Activated effector memory CD4-positive, alpha-beta T cell treated with anti-CD3 and anti-CD28 coated beads, Interleukin-2, amount 50 U/mL, for 16 hours (primary cell): ENCODE measurements at places on chromosomes 7 and 10.

DNA sequence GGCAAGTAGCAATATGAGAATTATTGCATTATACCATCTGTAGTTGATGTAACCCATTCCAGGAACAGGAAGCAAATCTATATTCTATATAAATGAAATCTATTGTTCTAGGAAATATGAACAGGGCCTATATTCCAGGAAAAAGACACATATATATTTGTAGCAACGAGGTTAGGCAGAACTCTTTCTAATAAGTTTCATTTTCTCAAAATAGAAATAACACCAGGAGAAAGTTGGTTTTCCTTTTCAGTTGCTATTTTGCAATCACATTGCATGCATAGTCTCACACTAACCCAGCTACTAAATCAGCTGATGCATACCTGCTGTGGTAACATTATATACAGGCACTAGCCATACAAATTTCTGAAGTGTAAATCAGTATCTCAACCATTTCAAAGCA, 6.2 kb upstream of the IFIT2 start:
- DNase-seq = no peak

DNA sequence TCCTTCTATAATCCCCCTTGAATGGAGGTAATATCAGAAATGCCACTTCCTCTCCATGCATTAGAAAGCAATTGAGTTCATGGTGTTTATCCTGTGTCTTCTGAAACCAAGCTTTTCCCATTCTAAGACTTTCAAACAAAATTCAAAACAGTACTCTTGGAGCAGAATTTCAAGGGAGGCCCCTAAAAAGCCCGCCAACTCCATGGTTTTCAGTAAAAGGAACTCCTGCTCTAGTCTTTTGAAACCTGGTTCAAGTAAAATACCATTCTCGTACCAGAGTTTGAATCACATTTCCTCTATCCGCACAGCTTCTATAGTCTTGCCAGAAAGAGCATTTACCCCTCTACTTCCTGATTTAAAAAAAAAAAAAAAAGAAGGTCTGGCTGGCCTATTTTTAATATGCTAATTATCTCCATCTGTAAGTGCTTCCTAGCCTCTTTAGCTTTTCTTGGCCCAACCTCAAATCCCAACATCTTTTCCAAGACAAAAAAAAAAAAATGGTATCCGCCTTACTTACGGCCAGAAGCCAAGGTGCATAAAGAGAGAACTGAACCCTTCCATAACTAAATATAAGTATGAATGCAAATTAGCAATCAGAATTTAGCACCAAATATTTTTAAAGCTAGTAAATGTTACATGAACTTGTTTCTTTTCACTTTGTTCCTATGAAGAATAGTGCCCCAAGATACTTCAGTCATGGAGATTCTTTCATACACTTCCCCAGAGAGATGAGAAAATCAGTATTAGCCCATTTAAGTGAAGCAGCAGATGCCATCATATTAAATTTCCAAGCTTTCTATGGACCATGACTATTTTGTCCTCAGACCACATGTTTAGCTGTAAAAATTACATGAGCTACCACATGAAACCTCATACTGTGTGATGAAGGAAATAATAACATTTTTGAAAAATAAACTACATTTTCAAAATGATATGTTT, 199.9 kb upstream of the FAM3C start:
- DNase-seq = no peak

- no peak for DNase-seq
Observed at GRCh38 chr10:15486404-15486803, 115.3 kb upstream of the FAM171A1 start.

DNA sequence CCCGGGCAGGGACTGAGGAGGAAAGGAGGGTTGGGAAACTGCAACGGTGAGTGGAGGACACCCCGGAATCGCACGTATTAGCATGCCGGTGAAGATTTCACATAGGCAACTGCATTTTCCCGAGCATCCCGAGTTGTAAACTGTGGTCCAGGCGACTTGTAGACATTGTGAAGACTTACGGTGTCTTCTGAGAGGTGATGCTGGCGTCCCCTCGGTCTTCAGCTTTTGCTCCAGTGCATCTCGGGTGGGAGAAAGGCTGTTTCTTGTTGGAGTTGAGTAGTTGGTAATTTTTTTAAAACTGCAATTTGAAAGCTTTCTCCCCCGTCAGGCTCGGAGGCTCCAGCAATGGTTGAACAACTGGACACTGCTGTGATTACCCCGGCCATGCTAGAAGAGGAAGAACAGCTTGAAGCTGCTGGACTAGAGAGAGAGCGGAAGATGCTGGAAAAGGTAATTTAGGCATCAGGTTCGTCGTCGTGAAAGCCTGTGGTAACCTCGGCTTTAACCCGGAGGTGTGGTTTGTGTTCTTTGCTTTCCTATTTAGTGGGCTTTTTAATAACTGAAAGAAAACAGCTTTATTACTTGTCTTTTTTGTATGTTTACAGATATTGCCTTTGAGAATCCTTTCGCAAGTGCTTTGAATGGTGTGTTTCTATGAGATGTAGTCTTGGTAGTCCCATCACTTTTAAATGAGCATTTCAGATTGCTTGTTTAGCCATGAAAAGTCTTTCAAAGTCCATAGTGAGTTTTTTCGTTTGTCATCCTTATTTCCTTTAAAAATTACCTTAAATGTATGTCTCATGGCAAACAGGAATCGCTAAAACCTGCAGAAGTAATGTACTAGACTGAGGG, 687 bp downstream of the HELLS start:
- DNase-seq = no peak

GRCh38 chr7:138565451-138566114, 105.5 kb downstream of the TRIM24 start:
- no peak for DNase-seq

DNA sequence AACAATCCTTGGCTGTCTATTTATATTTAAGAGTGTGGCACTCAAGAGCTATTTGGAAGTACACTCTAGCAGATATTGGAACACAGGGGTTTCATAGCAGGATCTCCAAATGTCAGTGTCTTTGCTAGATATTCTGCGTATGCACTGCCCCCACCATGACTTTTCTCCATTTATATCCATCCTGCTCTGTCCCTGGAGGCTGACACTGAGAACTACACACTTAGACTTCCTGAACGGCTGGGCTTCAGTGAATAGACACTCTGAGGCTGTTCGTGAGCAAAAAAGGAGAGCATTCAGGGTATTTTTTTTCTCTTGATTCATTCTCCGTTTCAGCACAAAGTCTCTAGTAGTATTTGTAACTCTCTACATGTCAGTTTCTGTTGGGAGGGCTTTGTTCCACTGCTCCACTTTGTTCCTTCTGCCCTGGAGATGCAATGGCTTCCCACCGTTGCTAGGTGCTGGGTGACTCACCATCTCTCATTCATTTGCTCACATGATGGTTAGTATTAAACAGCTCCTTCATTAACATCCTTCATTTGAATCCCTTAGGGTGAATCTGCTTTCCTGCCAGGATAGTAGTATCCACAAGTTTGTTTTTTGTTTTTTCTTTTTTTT, 155.9 kb upstream of the SLC13A1 start:
- no peak for DNase-seq

DNA sequence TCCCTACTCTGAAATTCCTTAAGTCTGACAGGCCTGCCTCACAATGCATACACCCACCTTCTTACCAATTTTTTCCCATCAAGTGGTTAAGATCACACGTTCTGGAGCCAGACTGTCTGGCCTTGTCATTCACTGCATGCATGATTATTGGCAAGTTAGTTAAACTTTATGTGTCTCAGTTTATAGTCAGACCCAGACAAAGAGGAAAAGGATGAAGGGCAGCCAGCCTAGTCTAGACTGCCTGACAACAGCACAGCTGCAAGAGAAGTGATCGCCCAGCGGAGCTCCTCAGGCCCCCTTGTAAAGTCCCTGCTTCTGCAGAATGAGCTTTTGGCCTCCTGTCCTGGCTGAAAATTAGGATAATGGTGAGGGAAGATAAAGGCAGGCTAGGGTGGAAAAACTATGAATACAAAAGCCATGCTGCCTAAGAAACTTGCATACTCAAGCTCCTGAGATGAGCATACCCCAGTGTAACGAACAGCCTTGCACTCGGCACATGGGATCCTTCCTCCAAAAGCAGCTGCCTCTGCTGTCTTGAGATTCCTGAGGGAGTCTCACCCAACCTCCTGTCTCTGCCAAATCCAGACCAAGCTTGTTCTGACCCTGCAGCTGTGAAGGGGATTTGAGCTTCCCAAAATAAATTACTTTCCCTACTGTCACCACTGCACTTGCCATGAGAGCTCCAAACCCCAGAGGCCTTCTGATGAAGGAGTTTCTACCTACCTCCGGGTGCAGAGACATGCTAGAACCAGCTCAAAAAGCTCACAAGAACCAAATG, 26.7 kb upstream of the MRLN start:
- no peak for DNase-seq

DNA sequence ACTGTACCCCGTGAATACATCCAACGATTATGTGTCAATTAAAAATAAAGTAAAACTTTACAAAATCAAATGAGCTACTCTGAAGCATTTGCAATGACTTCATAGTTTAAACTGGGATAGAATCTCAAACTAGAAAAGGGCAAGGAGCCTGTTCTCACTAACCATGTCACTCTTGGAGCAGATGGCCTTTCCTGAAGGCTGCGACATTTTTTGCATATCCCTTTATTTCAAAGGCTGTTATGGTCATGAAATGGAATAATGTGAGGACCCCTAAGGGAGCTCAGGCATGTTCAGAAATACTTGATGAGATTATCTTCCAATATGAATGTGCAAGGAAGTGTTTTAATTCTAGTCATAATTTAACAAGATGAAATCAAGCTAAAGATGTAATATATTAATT, 679.4 kb downstream of the NRG3 start:
- no peak for DNase-seq

DNA sequence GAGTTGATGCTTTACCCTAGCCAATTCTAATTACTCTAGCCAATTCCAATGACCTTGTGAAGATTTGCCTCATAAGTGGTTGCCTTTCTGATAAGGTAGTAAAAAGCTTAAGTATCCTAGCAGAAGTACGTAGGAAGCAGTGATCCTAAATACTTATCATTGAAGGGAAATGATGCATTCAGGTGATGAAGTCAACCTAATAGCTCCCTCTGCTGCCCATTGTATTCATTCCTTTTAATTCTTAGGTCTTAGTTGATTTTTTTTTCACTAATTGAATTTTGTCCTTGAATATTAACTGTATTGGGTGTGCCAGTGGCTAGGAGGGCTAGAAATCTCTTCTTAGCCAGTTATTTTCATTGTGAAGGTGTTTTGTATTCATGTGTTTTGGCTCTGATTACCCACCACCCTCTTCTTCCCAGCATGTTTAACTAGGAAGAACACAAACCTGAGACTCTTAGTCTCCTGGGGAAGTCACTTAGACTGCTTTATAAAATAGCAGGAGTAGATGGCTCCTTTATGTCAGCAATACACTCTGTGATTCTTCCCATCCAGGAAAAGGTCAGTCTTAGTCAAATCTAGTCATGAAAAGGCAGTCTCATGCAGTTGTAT, 46.3 kb downstream of the PLEKHA8 start:
- DNase-seq = no peak

- DNase-seq = no peak
Observed at GRCh38 chr7:45703373-45703821, 129.2 kb downstream of the ADCY1 start.

DNA sequence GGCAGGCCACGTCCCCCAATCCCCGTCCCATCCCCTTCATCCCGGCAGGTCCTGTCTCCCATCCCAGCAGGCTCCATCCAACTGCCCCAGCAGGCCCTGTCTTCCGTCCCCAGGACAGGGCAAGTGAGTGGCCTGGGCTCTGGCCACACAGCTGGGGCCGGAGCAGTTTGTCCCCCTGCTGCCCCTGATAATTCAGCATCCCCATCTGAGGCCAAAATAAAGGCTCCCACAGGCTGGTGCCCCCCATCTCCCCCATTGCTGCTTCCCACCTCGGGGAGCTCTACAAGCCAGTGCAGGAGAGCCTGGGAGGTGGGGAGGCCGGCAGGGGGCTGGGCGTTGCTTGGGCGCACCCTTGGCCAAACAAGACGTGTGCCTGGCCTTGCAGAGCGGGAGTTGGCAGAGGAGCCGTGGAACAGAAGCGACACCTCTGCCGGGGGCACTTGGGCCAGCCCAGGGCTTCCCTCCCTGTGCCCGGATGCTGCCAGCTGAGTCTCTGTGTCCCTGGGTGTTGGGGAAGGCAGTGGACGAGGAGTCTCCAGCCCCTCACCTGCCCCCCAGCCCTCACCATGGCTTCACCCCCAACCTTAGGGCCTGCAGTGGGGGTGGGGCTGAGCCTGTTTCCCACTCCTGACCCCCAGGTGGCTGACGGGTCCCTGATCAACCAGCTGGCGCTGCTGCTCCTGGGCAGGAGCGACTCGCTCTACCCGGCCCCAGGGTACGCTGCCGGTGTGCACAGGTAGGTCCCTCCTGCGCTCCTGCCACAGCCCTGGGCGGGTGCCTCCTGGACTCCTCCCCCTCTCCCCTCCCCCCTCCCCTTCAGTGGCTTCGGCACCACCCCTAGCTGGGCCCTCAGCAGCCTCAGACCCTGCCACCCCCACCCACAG, 14.0 kb downstream of the AP5Z1 start:
- DNase-seq = no peak
